ENCODE measurements at places on chromosomes 3 and 15.
A peak's percentile ranks its signal among the peaks of the same experiment; 100 is the strongest.

DNA sequence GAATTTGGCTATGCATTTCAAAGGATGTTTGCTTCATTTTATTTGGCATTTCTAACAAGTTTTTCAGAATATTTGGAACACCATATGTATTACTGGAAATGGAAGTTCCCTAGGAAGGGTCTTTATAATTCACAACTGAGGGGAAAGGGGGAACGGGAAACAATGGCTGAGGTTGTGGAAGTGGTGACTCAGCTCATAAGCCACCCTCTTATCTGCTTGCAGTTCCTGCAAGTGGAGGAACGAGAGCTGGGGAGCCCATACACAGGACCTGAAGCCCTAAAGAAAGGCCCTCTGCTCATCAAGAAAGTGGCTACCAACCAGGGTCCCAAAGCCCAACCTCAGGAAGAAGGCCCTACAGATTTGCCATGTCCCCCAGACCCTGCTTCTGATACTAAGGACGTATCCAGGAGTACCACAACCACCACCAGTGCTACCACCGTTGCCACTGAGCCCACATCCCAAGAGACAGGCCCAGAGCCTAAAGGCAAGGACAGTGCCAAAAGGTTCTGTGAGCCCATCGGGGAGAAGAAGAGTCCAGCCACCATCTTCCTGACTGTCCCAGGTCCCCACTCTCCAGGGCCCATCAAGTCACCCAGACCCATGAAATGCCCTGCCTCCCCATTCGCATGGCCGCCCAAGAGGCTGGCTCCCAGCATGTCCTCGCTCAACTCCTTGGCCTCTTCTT lies 37.9 kb downstream of the ESYT3 start:
- DNase-seq = no peak

GRCh38 chr15:93330912-93331544 lies 242.0 kb upstream of the RGMA start:
- DNase-seq = no peak

DNA sequence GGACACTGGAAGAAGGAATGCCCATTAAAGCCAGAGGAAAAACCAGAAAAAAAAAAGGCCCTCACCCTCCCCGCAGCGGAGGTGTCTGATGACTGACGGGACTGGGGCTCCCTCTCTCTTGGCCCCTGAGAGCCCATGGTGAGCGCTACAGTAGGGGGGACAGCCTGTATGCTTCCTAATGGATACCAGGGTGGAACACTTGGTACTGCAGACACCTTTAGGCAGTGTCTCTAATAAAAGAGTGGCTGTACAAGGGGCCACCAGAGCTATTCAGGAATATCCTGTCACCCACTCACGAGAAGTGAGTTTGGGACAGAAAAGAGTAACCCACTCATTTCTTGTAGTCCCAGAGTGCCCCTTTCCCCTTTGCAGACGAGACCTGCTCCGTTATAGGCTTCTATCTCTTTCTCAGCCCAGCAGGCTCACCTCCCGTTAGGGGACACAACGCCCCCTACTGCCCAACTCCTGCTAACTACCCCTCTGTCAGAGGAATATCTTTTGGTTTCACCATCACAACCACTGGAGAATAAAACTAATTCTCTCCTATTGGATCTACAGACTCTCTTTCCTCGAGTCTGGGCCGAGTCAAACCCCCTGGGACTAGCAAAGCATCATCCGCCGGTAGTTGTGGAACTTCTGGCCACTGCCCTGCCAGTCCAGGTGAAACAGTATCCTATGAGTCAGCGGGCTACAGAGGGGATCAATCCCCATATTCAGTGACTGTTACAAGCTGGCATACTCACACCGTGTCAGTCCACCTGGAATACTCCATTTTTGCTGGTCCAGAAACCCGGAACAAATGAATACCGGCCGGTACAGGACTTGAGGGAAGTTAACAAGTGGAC lies 40.8 kb downstream of the ZBTB11 start:
- peak; percentile 20 for DNase-seq

DNA sequence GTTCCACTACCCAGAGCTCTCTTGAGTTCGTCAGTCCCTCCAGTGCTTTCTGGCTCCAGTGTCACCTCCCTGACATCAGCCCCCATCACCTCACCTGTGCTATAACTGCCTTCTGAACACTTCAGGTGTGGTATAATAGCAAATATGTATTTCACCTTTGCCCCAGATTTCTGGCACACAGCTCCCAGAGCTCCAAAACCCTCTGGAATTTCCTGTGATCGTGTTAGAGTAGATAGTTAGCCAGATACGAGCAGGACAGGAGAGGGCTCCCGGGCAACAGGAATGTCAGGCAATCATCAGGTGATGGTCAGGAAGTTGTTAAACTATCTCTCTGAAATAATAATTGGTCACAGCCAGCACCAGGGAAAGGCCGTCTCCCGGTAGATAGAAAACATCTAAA lies 22.6 kb upstream of the LIMD1 start:
- DNase-seq = no peak

GRCh38 chr3:178785961-178786360 lies 249.7 kb downstream of the KCNMB2 start:
- no peak for DNase-seq

DNA sequence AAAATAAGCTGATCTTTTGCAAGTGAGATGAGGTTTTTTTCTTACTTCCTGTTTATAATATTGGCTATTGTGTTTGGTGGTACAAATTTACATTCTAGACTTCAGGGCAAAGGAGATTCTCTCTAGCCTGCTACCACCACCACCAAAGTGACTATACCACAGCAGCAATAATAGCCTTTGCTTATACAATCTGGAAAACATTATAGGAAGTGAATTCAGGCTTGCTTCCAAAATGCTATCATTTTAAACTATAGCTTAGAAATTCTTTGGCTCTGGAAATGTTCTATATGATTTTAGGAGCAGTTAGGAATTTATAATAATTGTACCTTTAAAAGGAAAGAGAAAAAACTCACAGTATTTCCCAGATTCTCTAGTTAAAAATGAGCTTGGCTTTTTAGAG lies 94.4 kb downstream of the TFG start:
- DNase-seq = no peak

GRCh38 chr3:155941354-155941753 lies 70.9 kb downstream of the GMPS start:
- no peak for DNase-seq

GRCh38 chr3:159765030-159765859 lies 223.4 kb upstream of the IL12A start:
- DNase-seq = no peak

- DNase-seq = no peak
These were observed 49.5 kb downstream of the CCDC12 start for GRCh38 chr3:46926871-46927717.

DNA sequence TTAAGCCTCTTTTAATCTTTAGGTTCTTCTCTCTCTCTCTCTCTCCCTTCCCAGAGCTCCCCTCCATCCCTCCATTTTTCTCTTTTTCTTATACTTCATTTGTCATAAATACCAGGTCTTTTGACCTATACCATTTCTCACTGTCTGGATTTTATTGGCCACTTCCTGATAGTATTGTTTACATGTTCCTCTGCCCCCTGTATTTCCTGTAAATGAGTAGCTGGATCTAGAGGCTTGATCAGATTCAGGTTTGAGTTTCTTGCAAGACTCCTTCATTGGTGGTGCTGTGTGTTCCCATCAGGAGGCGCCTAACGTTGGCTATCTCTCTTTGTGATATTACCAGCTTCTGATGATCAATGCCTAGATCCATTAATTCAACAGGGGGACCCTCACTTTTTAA lies 42.2 kb downstream of the DAPK2 start:
- DNase-seq = no peak

DNA sequence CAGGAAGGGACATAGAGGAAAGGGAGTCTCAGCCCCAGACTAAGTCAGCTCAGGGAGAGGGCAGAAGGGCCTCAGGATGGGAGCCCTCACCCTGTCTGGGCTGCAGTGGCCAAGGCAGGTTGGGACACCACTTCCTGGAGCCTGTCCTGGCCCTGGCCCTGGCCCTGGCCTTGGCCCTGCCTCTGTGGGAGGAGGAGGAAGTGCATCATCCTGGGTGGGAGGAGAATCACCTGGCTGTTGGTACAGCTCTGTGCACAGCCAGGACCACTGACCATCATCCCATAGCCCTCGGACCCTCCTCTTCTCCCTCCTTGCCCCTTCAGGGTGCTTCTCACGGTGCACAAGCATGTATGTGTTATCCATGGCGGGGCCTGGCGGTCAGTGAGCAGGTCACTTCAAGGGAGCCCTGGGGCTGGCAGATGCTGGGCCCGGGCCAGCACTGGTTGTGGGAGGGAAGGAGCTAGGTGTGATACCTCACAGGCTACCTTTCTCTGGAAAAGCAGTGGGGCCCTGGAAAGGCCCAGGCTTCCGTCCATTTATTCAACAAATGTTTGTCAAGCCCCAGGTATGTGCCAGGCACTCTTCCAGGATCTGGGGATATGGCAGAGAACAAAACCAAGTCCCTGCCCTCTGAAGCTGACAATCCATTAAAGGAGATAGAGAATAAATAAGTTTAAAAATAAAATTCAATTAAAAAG lies 8.2 kb upstream of the APEH start:
- DNase-seq = no peak

DNA sequence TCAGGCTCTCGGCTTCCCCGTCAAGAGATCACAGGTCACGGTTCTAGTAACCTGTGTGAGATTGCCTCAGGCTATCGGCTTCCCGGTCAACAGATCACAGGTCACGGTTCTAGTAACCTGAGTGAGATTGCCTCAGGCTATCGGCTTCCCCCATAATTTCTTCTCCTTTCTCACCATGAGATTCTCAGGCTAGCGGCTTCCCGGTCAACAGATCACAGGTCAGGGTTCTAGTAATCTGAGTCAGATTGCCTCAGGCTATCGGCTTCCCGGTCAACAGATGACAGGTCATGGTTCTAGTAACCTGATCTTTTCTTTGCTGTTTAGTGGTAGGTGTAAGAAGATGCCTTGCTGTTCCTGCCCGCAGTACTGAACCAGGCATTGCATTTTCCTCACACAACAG lies 418.2 kb upstream of the ZNF717 start:
- no peak for DNase-seq

DNA sequence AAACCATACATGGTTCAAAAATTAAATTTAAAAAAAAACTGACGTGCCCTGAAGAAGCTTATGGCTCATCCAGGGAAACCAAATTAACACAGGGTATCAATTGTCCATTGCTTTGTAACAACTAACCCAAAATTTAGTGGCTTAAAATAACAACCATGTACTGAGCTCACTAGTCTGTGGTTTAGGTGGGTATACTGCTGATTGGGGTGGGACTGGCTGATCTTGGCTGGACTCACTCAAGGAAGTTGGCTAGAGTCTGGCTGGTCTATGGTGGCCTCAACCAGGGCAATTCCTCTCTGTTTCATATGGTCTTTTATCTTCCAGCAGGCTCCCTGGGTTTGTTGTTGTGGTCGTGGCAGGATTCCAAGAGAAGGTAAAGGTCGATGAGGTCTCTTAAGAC lies 14.1 kb upstream of the EDC3 start:
- DNase-seq = no peak

- DNase-seq = no peak
These were observed 16.4 kb upstream of the HCLS1 start for GRCh38 chr3:121677141-121677540.

GRCh38 chr3:167798443-167798842 lies 62.9 kb downstream of the SERPINI1 start:
- no peak for DNase-seq

GRCh38 chr15:49908236-49908932 lies 210.6 kb downstream of the ATP8B4 start:
- DNase-seq = no peak

- DNase-seq = no peak
These were observed 3.6 kb upstream of the MRAS start for GRCh38 chr3:138344754-138345153.

DNA sequence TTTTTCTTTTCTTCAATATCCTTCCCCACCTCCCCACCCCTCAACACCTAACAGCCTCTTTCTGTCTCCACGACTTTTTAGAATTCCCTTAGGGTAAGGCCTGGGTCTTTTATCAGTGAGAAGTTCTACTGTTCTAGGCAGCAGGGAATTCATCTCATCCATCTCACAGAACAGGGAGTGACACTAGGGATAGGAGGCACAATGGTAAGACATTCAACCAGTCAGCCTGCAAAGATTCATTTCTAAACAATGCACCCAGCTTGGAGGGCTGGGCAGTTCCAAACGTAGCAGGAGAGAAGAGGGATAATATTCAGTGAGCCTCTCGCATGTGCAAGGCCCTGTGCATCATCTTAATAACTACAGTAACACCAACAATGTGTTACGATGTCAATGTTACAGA lies 43.6 kb downstream of the LRIG1 start:
- no peak for DNase-seq

DNA sequence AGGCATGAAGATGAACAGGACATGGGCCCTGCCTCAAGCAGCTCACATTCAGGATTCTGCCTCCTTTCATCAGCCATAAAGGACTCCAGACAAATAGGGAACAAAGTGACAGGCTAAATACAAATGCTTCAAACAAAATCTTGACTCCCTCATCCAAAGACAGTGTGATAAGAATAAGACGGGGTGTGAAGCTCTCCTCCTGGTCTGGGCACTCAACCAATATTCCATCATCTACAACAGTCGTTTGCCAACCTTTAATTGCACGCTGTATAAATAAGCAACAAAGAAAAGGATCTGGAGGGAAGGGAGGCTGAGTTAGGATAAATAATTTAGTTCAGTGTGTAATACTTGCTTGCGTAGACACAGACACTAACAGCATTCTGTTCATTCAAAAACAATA lies 5.4 kb downstream of the CCDC54 start:
- no peak for DNase-seq

DNA sequence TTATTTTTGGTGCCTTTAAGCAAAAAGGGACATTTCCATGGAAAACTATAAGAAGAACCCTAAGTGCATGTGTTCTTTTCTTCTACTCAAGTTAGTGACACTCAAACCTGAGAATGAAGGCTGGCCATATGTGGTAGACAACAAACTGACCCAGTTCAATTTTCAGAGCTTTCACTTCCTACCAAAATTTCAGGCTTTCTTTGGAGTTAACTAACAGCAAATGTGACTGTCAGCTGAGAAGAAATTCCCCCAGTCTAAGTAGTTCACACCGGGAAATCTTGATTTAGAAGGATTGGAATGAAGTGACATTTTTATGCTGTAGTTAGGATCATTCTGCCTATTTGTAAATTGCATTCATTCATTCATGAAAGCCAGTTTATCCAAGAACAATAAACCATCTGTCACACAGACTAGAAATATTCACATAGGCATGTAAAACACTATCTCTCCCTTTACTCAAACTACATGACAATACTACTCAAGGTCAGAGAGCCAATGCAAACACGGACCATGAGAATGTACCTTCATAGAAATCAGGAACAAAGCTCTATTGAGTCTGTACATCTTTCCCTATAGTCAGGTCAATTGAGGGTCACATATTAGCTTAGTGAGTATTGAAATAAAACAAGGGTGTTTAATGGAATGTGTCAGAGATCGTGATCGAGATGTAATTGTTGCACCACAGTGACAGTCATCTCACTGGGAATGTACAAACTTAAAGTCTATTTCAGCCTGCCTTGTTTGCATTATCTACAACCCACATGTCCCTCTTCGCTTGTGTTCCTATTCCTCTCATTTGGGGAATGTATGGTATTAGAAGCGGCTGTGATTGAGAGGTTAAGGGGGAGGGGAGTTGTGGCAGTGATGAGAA lies 113.8 kb upstream of the TGFBR2 start:
- DNase-seq = no peak

DNA sequence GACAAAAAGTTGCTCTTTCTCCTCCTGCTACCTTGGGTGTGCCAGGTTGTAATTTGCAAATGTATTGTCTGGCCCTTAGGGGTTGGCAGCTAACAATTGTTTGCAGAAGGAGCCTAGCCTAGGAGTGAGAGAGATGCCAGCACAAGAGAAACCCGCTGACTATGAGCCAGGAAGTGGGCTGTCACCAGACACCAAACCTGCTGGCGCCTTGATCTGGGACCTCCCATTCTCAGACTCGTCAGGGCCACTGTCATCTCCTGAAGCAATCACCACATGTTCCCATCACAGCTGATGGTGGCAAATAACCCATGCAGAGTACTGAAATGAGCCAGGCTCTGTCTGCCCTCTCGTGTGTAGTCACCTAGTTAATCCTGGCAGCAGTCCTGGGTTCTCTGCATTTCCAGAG lies 406.4 kb upstream of the NPAP1 start:
- no peak for DNase-seq
